Body of pancreas (tissue), 4 donors: ENCODE measurements at places on chromosomes 2 and 18. TPM values are rescaled to one million over a fixed set of nuclear protein-coding genes. Genes with fewer than 3 reads are reported as not detected.
A peak's percentile ranks its signal among the peaks of the same experiment; 100 is the strongest.

- DNase-seq, result no peak
- peaks cover 25% of the 10 kb centered on the region for H3K4me1 ChIP-seq
- no peak overlapping the region for H3K4me3 ChIP-seq
- no peaks in the 10 kb centered on the region for H3K36me3 ChIP-seq
Measured at GRCh38 chr2:48343571-48344440, 186.1 kb upstream of the STON1 start.

DNA sequence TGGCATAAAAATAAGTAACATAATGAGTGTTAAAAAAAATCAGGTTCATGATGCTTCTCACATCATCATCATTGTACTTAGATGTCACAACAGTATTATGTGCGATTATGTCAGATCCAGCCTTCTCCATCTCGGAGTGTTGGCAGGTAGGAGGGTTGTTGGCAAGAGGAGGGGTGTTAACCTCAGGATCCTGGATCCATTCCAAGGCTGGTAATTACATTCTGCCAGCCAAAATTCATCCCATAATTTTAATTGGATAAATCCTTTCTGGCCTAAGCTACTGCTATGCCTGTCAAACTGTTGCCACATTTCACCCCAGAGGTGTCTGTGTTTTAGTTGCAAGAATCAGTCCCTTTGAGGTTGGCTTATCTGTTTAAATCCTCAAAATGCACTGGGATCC is 891 bp upstream of the FTCDNL1 start:
- H3K27me3 ChIP-seq, result no peaks in the 10 kb centered on the region
- H3K36me3 ChIP-seq, result no peaks in the 10 kb centered on the region
- H3K4me1 ChIP-seq, result peaks cover 11% of the 10 kb centered on the region
- no peak overlapping the region for H3K4me3 ChIP-seq

- H3K27ac ChIP-seq, result no peak overlapping the region
- no peak for DNase-seq
- H3K27me3 ChIP-seq, result no peaks in the 10 kb centered on the region
Measured at GRCh38 chr2:163812926-163813520, 77.2 kb upstream of the FIGN start.

DNA sequence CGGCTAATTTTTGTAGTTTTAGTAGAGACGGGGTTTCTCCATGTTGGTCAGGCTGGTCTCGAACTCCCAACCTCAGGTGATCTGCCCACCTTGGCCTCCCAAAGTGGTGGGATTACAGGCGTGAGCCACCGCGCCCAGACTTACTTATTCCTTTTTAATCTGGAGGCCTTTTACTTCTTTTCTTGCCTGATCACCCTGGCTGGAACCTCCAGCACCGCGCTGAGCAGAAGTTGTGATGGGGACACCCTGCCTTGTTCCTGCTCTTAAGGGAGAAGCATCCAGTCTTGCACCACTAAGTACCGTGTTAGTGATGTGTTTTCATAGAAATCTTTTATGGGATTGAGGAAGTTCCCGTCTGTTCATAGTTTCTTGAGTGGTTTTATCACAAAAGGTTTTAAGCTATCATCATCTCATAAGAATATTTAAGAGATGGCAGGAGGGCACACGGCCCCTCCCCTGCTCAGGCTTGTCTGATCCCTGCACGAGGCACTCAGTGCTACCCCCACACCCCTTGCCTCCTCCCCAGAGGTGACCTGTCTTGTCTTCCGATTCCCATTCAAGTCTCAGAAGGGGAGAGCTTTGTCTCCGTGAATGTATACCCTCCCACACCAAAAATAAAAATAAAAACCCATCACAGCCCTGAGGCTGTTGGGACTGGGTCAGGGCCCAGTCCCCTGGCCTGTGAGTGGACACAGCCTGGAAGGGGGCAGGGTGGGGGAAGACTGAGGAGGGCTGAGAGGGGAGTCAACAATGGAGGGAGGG is 65.3 kb upstream of the SMAD7 start:
- no peaks in the 10 kb centered on the region for H3K27me3 ChIP-seq
- no peaks in the 10 kb centered on the region for H3K36me3 ChIP-seq
- H3K27ac ChIP-seq, result no peak overlapping the region
- peak; percentile 0 for DNase-seq
- H3K4me3 ChIP-seq, result no peak overlapping the region

DNA sequence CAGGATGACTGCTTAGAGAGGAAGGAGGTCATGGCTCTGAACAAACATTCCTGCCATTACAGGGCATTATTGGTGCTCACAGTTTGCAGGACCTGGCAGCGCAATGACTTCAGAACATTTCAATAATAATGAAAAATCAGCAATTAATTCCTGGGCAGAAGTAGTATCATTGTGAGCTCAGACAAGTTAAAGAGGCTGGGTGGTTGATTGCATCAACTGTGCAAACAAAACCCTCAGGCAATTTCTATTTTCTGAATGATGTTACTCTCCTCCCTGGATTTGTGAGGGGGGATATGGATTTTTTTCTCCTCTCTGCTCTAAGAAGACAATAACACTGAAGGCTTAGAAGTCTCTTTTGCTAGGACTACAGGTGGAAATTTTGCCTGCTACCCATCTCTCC is 168.1 kb upstream of the TACR1 start:
- no peaks in the 10 kb centered on the region for H3K27me3 ChIP-seq
- no peaks in the 10 kb centered on the region for H3K4me1 ChIP-seq
- H3K4me3 ChIP-seq, result no peak overlapping the region
- no peaks in the 10 kb centered on the region for H3K36me3 ChIP-seq
- no peak for DNase-seq

The EXOC6B gene
- total RNA-seq, result 11.7 TPM

The CNGA3 gene
- total RNA-seq, result 1.3 TPM

The ALMS1 gene
- total RNA-seq, result 34.2 TPM

The CIB4 gene
- not detected for total RNA-seq
